ENCODE measurements at places on chromosomes 1 and 21.

DNA sequence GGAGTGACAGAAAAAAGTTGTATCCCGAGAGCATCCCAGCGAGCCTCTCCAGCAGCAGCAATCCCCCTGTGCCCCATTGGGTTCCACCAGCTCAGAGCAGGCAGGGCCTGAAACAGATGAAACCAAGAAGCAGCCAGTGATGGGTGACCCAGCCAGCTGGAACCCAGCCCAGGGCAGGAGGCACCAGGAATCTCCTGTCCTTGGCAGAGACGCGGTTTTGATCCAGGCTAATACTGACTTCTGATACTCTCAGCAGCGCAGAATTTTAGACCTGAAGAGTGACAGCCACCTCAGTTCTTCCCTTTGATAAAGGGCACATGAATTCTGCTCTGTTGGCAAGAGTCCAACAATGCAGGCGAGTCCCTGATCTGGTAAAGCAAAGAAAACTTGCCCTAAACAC, 11.4 kb upstream of the OLIG1 start:
- DNase-seq, result peak; percentile 18

DNA sequence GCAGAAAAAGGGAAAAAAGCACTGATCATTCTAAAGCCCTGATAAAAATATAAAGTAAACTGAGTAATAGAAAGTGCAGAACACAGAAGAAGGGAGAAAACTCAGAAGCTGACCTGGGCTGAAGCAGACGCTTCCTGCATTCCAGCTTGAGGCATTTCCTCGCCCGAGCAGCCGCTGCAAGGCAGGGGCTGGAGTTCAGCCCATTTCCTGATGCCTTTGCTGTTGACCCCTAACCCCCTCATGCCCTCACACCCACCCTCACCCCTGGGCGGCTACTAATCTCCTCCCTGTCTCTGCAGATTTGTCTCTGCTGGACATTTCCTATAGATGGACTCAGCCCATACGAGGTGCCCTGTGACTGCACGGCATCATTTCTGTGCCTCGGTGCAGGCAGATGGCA, 227.8 kb downstream of the NPHP4 start:
- DNase-seq, result no peak

GRCh38 chr1:234721476-234722269, 111.7 kb upstream of the IRF2BP2 start:
- DNase-seq, result peak; percentile 65

DNA sequence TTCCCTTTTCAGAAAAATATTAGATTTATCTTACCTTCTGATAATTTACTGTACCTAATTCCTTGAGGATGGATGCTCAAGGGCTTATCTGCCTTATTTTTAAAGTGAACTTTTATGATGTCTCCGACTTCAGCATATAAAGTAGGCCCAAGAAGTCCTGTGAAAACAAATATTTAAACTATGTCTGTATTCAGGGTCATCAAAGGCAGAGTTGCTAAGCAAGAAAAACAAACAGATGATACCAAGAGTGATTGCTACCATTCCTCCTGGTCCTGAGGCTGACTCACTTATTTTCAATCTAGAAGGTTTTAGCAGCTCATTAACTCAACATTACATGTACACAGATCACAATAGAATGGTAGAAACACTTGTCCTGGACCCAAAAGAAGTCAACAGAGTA, 14.1 kb downstream of the F5 start:
- DNase-seq, result no peak

DNA sequence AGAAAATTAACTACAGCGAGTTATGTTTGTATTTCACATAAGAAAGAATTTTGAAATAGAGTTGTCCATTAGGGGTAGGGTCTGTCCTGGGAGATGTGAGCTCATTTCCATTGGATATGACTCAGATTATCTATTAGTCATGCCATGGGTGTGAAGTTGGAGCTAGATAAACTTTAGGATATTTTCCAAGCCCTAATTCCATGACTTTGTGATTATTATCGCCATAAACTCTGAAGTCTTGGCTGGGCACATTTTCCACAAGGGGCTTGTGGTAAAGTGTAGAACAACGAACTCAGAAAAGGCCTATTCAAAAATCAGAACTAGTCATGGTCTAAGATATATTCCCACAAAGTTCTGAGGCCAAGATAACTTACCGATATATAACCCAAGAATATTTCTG, 396.6 kb downstream of the DPYD start:
- DNase-seq, result no peak

GRCh38 chr1:201295346-201295745, 12.0 kb downstream of the PKP1 start:
- no peak for DNase-seq

DNA sequence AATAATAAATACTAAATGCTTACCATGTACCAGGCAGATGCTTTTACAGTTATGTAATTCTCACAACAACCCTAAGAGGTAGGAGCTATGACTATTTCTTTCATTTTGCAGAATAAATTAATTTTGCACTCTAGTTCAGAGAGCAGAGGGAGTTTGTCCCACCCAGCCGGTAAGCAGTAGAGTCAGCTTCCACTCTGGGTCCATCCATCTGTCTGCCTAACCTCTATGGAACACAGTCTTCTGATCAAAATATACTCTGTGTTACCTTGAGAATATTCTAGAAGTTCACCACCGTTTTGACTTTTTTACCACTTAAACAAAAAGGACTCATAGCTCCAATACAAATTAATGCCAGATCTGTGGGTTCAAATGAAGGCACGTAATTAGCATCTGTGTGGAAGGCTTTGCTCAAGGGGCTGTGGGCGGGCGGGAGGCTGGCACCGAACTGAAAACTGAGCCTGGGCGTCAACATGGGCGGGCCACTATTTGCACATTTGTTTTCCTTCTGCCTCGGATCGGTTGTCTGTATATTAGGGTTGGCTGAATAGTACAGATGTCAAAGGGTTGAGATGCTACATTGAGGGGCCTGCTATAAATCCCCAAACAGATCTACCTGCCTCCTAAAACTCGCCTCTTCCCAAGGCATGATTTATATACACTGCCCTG, 33.1 kb upstream of the LMO4 start:
- DNase-seq, result no peak

GRCh38 chr1:56258371-56258770, 321.0 kb downstream of the PLPP3 start:
- no peak for DNase-seq

DNA sequence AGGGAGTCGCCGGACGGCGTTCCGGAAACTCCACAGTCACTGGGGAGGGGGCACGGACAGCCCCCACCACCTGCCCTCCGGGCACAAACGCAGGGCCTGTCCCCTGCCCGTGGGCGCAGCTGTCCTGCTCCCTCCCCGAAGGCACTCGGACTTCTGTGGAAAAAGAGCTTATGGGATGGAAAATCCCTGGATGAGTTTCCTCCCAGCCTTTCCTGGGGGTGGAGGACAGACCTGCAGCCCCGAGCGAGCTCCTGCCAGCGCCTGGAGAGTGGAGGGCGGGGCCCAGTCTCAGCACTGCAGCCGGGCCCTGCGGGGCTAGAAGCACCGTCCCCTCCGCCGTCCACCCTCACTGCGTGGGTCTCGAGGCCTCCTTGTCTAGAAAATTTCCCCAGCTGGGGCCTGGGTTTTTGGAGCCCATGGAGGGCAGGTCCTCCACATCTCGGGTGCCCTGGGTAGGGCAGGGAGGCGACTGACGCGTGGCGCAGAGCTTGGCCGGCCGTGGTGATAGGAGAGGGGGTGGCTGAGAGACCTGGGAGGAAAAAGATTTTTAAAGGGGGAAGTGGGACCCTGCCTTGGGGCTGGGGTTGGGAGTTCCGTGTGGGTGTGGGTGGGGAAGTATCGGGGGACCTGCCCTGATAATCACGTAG, 6.4 kb upstream of the COL6A1 start:
- DNase-seq, result no peak

- no peak for DNase-seq
Measured at GRCh38 chr1:108841703-108842102, 15.2 kb downstream of the AKNAD1 start.

GRCh38 chr1:172627702-172628101, 31.2 kb upstream of the FASLG start:
- DNase-seq, result no peak
